Activated CD4-positive, alpha-beta T cell treated with anti-CD3 and anti-CD28 coated beads for 1 hour (primary cell): ENCODE measurements at places on chromosomes 3 and 15.

DNA sequence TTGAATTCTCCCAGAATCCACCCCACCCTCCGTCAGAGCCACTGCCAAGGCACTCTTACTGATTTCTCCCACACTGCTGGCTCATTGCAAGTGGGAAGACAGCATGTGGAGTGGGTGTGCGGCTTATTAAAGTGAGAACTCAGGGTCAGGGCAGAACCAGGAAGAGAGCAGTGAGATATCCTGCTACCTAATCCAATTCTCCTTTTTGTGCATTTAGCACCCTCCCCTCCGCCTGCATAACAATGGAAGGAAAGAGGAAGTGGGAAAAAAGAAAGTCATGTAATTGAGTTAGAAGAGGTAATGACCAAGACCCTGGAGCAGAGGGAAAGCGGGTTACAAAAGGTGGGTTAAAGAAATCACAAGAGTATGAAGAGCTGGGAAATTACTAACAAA is 27.8 kb upstream of the PIK3CB start:
- DNase-seq: no peak

GRCh38 chr3:40240921-40241320 is 68.6 kb upstream of the EIF1B start:
- no peak for DNase-seq

DNA sequence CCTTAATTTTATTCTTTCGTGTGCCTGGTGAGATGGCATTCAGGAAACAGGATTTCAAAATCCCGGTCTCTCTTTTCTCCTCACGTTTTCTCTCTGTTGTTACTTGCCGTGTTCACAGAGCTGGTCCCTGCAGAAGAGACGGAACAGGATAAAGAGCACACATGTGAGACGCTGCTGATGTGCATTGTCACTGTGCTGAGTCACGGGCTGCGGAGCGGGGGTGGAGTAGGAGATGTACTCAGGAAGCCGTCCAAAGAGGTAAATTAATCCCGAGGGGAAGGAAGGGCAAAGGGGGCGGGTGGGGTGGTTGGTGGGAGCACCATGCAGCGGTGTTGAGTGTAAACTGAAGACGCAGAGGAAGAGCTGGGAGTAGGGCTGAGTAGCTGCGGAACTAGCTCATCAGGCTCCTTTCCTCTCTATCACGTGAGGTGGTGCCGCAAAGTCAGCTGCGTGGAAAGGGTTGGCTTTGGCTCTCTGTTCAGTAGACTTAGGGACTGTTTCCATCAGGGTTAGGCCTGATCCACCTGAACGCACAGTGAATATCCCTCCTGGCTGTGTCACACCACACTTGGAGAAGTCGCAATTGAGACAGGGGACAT is 164.8 kb upstream of the BHLHE40 start:
- no peak for DNase-seq

GRCh38 chr3:154954757-154955156 is 125.4 kb upstream of the MME start:
- DNase-seq: no peak

DNA sequence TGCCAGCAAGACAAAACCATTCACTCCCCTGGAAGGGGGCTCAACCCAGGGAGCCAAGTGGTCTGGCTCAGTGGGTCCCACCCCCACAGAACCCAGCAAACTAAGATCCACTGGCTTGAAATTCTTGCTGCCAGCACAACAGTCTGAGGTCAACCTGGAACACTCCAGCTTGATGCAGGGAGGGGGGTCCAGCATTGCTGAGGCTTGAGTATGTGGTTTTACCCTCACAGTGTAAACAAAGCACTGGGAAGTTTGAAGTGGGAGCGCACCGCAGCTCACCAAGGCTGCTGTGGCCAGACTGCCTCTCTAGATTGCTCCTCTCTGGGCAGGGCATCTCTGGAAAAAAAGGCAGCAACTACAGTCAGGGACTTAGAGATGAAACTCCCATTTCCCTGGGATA is 81.7 kb downstream of the MSL2 start:
- no peak for DNase-seq

DNA sequence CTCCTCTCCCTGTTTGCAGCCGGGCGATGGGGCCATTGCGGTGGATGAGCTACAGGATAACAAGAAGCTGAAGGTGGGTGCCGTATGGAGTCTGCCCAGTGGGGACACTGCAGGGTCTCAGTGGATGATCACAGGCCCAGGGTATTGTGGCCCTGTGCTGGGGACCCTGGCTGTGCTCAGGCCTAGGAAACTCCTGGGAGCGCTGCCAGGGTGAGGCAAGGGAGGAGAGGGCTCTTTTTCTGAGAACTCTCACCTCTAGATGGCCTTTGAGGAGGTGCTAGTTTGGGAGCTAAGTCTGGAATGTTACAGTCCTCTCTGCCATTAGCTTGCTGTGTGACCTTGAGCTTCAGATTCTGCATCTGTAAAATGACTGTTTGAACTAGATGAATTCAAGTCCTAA is 16.4 kb downstream of the SLC24A1 start:
- DNase-seq: no peak

- DNase-seq: no peak
These were observed 117.4 kb downstream of the LIPC start for GRCh38 chr15:58549013-58549784.
